NCI-H510A treated with DMSO at 0.1 percent for 48 hours (cell line): ENCODE measurements at places on chromosomes 7 and 10.

DNA sequence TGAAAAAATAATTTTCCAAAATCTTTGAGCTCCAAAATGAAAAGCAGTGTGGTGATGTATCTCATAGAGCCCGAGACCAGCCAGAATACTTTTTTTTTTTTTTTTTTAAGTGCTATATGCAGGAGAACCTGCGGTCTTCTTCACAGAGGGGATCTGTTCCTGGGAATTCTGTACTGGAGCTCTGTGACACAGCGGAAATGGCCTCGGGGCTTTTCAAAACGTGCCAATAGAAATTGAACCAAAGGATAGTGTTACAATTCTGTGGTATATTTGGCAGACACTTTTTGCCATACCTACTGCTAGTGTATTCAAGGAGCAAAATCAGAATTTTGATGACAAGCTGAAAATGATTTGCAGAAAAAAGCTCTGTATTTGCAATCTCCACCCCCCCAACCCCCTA, 1429.3 kb upstream of the LRRTM3 start:
- DNase-seq = no peak

DNA sequence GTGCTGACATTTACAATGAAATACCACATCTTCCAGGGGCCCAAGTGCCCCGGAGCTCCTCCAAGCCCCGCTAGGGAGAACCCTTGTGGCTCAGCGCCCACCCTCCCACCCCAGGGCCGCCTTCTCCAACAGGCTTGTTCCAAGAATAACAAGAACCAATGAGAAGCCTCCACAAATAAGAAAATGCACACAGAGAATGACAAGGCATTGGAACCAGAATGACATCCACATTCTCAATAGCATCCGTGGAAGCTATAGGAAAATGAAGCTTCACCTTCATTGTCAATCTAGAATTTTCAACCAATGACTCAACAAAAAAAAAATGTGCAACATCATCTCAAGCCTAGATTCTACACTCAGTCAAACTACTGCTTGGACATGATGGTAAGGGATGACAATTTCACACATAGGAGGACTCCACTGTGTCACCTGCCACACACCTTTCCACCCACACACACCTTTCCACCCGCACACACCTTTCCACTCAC, 50.4 kb upstream of the PPP2R2D start:
- no peak for DNase-seq

GRCh38 chr10:44962870-44963738, 3.5 kb downstream of the RASSF4 start:
- DNase-seq = peak; percentile 39

DNA sequence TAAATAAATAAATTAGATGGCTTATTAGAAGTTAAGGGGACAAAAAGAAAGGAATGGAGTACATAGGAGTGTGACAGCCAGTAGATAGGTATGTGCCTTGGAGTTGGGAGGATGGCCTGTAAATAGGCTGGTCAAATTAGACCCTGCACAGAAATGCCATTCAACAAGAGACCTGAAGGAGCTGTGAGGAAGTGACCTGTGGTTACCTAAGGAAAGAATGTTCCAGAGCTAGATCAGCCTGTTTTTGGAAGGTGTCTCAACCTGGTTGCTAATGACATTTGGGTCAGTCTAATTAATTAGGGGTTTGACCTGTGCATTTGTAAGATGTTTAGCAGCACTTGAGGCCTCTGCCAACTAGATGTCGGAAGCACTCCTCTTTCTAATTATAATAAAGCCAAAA, 315.3 kb upstream of the PLXDC2 start:
- DNase-seq = no peak

GRCh38 chr7:83487801-83488200, 161.1 kb downstream of the SEMA3E start:
- DNase-seq = no peak

GRCh38 chr7:144787127-144787526, 48.7 kb downstream of the TPK1 start:
- no peak for DNase-seq

DNA sequence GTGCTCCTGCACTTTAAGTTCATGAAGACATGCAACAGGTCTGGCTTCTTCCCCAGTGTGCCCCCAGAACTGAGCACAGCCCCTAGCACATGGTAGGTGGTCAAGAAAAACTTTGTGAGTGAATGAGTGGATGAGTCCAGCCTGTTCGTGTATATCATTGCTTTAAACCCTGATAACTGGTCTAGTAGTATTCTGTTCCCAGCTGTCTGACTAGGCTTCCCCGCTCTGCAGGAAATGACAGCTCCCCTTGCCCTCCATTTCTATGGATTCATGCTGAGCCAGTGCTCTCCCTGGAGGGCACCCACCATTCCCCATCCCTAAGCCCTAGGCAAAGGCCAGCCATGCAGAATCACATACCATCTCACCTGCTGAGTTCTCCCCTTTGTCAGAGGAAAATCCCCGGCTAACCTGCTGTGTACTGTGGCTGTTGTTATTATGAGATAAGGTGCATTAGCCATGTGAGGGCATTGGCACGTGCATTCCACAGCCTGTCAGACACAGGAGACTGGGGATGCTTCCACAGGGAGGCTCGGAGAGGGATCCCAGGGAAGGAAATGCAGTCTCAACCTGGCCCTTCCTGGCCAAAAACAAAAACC, 698.9 kb downstream of the GRID1 start:
- DNase-seq = no peak

DNA sequence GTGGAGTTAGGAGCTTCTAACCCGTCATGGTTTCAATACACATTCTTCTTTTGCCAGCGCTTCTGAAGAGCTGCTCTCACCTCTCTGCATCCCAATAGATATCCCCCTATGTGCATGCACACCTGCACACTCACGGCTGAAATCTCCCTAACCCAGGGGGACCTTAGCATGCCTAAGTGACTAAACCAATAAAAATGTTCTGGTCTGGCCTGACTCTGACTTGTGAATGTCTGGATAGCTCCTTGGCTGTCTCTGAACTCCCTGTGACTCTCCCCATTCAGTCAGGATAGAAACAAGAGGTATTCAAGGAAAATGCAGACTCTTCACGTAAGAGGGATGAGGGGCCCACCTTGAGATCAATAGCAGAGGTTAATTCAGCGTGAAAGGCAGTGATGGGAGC, 22.4 kb downstream of the PRSS2 start:
- no peak for DNase-seq

- DNase-seq = no peak
Observed at GRCh38 chr10:131211559-131211958, 100.0 kb downstream of the TCERG1L start.

DNA sequence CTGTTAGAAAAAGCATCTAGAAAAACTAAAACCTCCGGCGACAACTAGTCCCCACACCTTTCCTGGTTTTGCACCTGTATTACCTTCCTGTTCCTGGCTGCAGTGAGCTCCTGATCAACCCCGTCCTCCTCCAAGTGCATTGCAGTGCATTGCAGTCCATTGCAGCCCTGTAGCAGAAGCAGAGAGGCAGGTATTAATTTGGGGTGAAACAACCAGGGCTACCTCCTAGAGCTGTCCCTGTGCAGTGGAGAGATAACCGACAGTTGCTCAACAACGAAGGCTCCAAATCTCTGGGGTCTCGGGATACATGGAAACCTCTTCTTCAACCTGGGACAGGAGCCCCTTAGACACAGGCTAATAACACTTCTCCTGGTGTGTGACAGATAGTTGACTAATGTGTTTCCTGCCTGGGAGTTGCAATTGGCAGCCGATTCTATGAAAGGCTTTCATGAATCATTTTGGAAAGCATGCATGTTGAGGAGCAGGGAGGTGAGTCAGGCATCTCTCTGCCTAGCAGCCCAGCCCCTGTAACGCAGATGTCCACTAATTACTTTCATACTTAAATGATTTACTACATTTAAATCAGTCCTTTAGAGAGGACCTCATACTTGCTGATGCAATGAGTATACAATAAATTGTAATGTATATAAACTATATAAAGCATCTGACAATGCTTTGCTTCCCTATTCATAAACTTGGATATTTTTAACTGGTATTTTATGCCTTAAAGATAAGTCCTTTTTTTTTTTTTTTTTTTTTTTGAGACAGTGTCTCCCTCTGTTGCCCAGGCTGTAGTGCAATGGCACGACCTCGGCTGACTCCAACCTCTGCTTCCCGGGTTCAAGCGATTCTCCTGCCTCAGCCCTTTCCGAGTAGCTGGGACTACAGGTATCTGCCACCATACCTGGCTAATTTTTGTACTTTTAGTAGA, 59.0 kb downstream of the PRR15 start:
- no peak for DNase-seq

DNA sequence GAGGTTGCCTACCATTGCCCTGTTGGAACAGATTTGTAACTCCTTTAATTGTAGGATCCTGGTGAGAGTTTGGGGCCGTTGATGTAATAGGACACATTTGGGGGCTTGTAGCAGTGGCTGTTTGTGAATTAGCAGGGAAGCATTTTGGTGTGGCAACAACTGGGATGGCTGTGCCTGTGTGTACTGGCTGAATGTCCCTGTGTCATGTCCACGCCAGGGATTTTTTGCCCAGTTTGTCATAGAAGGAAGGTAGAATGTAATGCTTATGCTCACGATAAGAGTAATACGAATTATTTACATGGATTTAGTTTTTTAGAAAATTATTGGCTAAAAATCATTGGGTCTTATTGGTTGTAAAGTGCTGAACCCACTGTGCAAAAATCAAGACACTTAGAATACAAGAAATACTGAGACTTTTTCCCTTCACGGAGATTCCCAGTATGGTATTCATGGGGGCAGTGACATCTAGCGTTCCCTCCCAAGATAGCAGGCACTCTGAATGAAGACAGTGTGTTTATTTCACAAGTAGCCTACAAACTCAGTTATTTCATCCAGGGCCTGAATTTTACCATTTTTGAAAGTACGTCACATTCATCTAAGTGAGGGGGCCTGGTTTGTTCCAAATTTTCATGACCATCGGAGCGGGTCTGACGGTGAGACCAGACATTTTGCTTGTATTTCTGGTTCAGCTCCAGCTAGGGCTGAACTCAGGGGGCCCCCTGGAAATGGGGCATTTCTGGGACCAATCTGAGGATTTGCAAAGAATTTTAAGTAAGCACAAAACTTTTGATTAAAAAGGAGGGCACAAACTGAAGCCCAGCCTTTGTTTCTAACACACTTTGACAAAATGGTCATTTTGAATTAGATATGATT, 74.7 kb downstream of the CACNB2 start:
- peak; percentile 22 for DNase-seq

DNA sequence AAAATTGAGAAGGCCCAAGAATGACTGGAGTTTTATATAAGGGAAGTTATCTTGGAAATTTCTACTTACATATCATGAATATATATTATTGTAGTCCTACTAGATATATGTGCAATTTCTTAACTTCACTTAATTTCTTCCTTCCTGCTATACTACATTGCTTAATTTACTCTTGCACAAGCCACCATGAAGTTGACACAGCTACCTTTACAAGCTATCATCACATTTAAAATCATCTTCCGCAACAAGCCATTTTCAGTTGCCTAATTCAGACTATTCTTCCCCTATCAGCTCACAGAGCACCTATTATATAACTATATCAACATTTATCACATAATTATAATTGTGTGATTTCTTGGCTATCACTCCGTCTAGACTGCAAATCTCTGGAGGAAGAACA, 418.4 kb downstream of the PARD3 start:
- DNase-seq = no peak

GRCh38 chr7:121157885-121158590, 169.5 kb downstream of the CPED1 start:
- DNase-seq = no peak

GRCh38 chr7:96663457-96663856, 46.2 kb downstream of the SEM1 start:
- no peak for DNase-seq

- DNase-seq = no peak
Observed at GRCh38 chr7:102845346-102845745, 67.5 kb upstream of the LRRC17 start.

- DNase-seq = peak; percentile 93
Observed at GRCh38 chr7:8295638-8296361, 33.8 kb upstream of the ICA1 start.

DNA sequence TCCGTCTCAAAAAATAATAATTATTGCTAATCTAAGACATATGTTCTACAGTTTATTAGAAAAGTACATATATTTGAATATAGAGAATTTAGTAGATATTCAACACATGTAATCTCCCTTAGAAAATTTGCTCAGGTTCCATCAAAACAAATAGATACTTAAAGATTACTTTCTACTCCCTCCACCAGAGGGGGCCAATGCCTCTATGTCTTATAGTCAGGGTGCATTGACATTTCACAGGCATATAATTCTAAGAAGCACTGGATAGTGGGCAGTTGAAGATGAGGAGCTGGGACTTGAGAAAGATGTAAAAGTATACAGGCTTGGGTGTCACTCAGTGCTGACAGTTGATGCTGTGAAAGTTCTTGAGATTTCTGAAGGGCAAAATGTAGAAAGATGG, 301.6 kb upstream of the HPS1 start:
- peak; percentile 3 for DNase-seq

DNA sequence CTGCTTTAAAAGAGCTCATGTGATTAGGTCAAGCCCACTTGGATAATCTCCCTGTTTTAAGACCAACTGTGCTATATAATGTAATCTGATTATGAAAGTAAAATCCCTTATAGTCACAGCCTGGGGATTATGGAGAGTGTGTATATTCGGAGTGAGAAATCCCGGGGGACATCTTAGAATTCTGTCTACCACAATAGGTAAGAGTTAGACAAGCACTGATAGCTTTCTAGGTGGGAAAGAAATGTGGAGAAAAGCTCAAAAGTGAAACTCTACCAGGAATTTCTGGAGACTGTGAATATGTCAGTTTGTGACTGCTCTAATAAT, 2.9 kb upstream of the VCL start:
- DNase-seq = no peak

- DNase-seq = no peak
Observed at GRCh38 chr10:63391812-63392211, 74.0 kb downstream of the JMJD1C start.

DNA sequence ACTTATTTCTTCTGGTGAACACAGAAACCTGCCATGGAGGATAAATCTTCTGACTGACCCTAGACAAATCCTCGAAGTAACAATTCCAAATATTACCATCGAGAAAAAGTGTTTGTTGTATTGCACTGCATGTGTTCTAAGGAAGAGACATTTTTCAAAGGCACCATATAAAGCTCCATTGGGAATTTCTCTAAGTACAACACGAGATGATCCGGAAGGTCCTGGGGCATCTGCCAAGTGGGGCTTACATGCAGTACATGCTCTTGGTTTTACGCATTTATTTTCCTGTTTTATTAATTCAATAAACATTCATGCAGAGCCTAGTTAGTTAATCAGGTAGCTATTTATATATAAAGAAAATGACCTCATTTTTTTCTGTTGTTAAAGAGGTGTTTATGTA, 692.0 kb upstream of the IGFBP3 start:
- DNase-seq = no peak
